ENCODE measurements at places on chromosomes 6 and 20.

GRCh38 chr20:24998121-24998520, 5.6 kb upstream of the APMAP start:
- DNase-seq, result no peak

DNA sequence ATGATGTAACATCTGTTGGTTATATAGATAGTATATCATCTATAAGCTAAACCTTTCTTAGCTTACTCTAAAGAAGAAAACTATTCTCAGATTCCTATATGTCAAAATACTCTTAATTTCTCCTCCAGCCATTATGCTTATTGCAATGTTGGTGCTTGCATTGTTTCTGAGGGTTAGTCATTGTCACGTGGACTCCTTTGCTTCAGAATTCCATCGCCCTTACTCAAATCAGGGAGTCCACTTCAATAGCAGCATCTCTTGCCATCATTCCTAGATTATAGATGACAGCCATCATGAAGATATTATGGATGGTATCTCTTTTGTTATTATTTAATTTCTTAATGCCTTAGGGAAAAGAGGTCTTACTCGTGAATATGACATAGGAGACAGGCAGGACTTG, 776.1 kb downstream of the TENT5A start:
- no peak for DNase-seq

DNA sequence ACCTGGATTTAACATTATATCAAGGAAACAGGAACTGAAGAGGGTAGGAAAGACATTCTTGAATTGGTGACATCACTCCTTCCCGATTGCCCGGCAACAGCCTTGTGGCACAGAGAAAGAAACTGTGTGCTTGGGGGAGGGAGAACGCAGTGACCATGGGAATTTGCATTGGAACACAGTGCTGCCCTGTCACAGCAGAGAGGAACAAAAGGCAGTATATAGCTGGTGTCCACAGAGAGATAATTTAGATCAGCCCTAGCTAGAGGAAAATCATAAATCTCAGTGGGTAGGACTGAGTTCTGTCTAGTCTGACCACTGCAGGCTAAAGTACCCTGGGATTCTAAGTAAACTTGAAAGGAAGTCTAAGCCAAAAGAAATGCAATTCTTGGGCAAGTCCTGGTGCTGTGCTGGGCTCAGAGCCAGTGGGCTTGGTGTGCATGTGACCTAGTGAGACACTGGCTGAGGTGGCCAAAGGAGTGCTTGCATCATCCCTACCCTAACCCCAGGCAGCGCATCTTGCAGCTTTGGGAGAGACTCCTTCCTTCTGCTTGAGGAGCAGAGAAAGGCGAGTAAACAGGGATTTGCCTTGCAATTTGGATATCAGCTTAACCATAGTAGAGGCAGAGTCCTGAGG, 697.6 kb downstream of the HACE1 start:
- no peak for DNase-seq

DNA sequence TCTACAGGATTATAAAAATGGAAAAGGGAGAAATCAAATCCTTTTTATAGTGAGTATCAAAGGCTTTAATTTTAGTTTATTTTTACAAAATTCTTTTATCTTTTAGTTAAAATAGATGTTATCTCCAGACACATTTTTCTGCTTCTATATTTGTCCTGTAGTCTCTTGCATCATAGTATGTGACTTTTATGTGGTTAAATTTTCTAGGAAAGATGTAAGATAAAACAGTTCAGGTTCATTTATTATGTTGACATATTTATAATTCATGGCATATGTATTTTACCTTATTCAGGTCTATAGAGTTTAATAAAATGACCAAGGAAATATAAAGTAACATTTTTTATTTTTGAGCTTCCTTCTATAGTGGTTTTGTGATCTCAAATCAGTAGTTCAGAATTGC, 52.7 kb upstream of the PRL start:
- DNase-seq, result no peak

- DNase-seq, result no peak
These were observed 59.5 kb downstream of the RPP40 start for GRCh38 chr6:4944325-4944724.

DNA sequence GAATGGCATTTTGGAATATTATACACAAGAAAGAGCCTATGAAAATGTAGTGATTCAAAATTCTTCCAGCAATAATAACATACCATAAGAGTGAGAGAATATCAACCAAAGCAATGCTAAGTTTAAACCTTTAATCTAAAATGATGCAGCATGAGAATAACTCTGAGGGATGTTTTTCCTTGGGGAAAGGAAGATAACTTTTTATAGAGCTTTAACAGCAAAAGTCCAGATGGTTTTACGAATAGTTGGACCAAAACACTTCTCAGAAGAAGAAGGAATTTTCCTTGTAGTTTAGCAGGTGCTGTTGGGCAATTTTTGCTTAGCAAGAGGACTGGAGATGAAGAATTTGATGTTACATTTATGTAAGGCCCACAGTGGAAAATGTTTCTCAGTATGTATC, 1503.2 kb downstream of the HACE1 start:
- no peak for DNase-seq

DNA sequence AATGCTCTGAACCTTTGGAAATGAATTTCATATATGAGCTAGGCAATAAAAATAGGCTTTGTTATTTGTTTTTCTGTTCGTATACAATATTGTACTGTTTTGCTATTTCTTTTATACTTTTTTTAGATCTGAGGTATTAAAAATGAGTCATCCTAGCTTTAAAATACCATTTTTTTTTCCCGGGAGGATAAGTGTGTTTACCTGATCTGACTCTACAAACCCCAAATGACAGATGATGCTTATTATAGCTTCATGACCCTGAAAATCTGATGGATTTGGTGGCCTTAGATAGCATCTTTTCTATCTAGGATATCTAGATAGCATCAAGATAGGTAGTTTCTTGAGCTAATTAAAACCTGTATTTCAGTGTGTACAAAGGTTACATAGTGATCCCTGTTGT, 206.4 kb downstream of the DTNBP1 start:
- DNase-seq, result no peak

- DNase-seq, result no peak
These were observed 67.9 kb upstream of the SPACA1 start for GRCh38 chr6:87979737-87980136.

- peak; percentile 12 for DNase-seq
These were observed 152.7 kb upstream of the ENPP5 start for GRCh38 chr6:46323312-46323965.

GRCh38 chr6:166484863-166485262, 101.6 kb downstream of the RAMACL start:
- DNase-seq, result no peak

DNA sequence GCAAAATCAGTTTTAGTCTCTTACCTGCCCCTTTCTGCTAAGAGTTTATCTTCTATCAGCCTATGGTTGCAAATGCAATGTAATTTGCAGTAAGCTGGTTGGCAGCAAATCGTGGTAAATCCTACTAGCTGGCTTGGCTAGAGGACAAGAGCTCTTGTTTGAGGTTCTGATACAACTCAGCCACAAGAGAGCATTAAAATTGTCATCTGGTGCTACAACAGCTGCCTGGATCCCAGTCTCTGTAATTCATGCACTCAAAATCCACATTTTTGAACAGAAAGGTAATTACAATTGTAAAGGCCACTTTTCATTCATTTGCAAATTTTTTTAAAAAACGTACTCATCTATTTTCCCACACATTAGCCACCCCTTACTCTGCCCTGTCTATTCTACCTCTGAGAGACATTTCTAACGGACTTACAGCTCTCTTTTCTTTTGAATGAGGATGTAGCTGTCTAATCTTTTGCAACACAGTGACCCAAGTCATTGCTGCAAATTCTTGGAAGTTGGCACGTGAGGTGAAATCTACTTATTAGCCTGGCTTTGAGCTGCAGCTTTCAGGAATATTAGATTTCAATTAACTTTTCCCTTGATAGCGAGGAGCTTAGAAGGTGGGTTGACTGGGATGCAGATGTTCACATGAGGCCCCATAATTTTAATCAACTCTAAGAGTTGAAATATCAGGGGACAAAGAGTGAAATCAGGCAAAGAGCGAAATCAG, 54.0 kb upstream of the FAM184A start:
- DNase-seq, result no peak

DNA sequence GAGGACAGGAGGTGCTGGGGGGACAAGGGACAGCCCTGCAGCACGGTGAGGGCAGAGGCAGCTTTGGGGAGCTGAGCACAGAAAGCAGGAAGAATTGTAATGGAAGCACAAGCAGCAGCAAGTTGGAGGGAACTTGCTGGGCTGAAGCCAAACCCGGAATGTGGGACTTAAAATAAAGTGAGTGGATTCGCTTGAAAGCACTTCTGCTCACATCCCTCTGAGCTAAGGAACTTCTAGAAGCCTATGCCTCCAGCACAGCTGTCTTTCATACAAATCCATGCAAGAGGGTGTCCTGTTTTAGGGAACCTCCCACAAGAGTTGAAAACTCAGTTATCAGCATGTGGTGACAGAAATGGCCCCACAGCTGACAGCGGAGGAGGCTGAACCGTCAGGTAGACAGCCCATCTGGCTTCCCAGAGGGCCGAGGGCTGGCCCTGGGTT, 71.4 kb upstream of the MLN start:
- DNase-seq, result no peak

- no peak for DNase-seq
These were observed 20.7 kb downstream of the RIPK1 start for GRCh38 chr6:3088968-3089367.

DNA sequence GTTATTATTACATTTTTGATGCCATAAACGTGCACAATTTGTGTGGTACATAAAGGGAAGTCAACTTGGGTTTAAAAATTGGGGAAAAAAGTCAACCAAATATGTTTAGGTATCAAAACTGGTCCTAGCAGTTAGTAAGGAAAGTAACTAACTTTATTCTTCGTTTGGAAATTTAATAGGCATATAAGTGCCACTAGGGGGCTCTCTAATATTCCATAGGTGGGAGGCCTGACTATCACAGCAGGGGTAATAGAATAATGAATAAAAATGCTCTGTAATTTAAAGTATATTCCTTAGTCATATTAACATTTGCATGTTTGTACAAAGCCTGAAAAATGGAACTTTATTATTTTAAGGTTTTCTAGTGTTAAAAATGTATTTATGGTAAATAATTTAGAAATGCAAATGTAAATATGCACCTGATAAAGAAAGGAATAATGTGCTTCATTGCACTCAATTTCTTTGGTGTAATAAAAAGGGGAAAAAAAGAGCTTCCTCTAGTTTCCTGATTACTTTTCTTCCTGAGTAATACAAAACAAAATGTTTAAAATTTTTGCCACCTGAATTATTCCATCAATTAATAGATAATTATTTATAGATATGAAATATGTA, 125.7 kb upstream of the HDAC2 start:
- DNase-seq, result peak; percentile 17

GRCh38 chr20:32777177-32777956, 15.2 kb downstream of the DNMT3B start:
- no peak for DNase-seq

- DNase-seq, result no peak
These were observed 54.7 kb upstream of the SNX9 start for GRCh38 chr6:157768304-157768703.

DNA sequence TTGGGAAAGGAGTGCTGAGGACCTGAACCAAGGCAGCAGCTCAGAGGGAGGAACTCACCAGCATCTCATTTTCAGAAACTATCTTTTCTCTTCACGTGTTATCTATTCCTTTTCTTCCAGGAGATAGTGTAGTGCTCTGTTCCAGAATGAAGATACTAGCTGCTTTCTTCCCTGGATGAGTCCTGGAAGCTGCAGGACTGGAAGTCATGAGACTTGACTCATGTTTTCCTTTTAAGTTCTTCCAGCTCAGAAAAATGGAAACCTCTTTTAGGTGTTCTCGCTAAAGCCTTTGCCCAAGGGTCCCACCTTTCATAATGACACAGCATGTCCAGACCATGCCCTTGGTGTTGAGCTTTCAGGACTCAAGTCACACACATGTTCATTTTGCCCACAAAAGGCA, 106.7 kb downstream of the UNC5CL start:
- no peak for DNase-seq

DNA sequence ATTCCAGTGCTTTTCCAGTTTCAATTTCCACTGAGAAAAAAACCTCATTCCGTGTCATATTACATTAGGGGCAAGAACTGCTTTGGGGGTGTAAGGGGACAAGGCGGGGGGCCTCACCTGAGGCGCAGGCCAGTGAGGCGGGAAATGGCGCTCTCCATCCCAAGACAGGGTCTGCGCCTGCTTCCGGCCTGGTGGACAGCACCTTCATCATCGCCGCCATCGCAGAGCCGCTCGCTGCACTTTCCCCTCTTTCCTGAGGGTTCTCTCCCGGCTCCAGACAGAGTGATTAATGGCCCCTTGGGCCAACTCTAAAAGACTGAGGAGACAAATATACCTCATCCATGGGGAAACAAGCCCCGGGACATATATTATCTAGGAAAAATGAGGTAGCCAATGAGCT, 270.0 kb upstream of the SOX4 start:
- no peak for DNase-seq

- DNase-seq, result no peak
These were observed 42.4 kb downstream of the SCGN start for GRCh38 chr6:25694366-25694765.

DNA sequence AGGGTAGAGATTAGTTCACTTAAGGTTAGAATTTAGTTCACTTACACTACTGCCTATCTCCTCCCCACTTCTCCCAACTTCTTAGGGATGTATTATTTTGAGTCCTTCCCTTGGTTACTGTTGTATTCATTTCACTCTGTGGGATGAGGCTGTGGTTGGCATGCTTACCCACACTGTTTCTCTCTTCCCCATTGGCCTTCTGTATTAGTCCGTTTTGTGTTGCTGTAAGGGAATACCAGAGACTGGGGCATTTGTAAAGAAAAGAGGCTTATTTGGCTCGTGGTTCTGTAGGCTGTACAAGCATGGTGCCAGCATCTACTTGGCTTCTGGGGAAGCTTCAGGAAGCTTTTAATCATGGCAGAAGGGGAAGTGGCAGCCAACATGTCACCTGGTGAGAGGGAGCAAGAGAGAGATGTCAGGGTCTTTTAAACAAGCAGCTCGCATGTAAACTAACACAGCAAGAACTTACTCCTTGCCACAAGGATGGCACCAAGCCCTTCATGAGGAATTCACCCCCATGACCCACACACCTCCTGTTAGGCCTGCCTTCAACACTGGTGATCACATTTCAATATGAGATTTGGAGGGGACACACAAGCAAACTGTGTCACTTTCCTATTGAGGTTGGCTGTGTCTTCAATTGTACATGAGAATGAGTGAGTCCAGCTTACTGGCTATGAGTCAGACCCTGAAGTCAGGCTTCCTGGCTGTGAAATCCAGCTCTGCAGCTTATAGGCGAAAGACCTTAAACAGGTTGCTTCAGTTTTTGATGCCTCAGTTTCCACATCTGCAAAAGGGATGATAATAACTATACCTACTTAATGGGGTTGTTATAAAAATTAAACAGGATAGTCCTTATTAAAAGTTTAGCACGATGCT, 53.3 kb downstream of the SYNDIG1 start:
- DNase-seq, result no peak

DNA sequence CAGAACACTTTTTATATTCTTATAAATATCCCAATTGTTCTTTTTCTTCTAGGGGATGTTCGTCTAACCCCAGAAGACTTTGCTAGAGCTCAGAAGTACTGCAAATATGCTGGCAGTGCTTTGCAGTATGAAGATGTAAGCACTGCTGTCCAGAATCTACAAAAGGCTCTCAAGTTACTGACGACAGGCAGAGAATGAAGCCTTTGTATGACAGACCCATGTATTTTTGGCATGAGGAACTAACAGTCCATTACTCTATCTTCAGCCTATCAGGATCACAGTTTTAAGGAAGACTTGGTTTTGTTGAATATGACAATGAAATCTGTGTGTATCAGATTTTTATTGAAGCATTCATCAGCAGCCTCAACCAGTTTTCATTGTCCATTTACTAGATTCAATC, 71.4 kb downstream of the VTA1 start:
- no peak for DNase-seq

GRCh38 chr20:23441850-23442313, 2.4 kb downstream of the CSTL1 start:
- peak; percentile 63 for DNase-seq
